Naive thymus-derived CD4-positive, alpha-beta T cell (primary cell): ENCODE measurements at places on chromosomes 16 and 17.

DNA sequence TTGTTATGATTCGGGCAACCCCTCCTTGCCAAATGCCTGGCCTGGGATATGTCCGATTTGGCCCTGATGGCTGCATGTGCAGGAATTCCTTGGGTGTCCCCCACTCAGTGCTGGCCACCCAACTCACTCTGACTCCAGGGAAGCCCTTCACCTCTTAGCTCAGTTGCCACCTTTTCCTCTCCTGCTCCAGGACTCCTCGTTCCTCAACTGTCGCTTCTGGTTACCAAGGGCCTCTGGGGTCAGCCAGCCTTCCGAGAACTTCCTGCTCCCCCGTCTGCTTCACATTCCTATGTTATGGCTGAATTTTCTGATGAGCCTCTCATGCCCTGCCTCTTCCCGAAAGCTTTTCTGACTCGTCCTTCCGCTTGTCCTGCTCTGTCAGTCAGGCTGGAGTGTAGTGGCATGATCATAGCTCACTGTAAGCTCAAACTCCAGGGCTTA lies 63.5 kb downstream of the SPACA3 start:
- DNase-seq, result no peak

- DNase-seq, result no peak
These were observed 6.7 kb downstream of the FOXL1 start for GRCh38 chr16:86584726-86585721.

GRCh38 chr17:50947782-50948543 lies 81.8 kb upstream of the TOB1 start:
- DNase-seq, result no peak

- DNase-seq, result no peak
These were observed 6.6 kb upstream of the SHCBP1 start for GRCh38 chr16:46627746-46628145.

DNA sequence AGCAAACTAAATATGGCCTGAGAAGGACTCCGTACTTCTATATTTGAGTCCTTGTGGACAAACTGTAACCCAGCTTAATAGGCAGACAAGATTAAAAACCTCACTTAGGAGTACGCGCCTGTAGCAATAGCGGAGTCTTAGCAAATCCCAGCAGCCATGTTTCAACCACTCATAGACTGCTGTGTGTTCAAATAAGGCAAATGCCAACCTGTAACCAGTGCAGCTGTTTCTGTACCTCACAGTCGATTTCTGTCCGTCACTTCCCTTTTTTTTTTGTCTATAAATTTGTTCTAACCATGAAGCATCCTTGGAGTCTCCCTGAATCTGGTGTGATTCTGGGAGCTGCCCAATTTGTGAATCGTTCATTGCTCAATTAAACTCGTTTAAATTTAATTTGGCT lies 30.2 kb downstream of the TANC2 start:
- no peak for DNase-seq
